Stimulated activated CD4-positive, alpha-beta T cell treated with anti-CD3 and anti-CD28 coated beads, Interleukin-1b, Interleukin-23, amount 100 ng/mL, for 4 hours (primary cell): ENCODE measurements at places on chromosomes 5 and 9.

GRCh38 chr5:66209350-66209749, 65.2 kb downstream of the SREK1 start:
- no peak for DNase-seq

DNA sequence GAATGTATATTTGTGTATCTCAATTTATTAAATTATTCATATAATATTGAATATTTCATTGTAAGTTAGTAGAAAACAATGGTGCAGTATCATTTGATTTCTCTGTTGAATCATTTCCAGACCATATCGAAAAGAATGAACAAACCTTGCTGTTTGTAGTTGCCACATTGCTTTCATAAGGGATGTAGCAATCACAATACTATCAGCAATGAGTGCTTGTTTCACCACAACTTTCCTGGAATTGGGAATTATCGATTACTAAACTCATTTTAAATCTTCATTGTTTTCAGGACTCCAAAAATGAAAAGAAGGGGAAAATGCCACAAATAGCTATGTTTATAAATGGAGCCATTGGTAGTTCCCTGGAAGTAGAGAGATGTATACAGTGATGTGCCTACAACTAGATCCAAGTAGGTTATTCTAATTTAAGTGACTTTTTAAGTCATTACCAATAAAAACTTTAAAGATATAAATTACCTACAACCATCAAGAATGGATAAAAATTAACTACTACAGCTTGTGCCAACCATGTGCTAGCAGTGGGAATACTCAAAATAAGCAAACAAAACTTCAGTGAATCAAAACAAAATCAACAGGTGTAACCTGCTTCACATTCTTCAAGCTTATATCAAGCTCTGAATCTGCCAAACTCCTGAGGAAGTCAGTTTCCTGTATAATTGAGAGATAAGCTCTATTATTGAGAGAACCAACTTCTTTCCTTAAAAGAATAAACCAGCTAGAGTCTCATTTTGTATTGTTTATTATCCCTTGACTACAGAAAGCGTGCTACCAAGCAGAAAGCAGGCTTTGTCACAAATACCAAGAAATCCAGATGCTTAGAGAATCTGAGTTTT, 358.6 kb downstream of the ADGRV1 start:
- no peak for DNase-seq

DNA sequence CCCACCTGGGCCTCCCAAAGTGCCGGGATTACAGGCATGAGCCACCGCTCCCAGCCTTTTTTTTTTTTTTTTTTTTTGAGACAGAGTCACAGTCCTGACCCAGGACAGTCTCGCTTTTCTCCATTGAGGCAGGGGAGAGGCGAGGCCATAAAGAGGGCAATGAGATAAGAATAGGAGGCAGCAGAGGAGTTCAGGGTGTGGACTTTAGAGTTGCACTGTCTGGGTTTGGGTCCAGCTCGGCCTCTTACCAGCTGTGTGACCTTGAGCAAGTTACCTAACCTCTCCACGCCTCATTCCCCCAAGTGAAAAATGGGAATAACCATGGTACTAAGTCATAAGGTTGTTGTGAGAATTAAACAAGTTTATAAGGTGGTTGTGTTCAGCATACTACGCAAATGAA, 24.6 kb upstream of the ANKH start:
- no peak for DNase-seq

DNA sequence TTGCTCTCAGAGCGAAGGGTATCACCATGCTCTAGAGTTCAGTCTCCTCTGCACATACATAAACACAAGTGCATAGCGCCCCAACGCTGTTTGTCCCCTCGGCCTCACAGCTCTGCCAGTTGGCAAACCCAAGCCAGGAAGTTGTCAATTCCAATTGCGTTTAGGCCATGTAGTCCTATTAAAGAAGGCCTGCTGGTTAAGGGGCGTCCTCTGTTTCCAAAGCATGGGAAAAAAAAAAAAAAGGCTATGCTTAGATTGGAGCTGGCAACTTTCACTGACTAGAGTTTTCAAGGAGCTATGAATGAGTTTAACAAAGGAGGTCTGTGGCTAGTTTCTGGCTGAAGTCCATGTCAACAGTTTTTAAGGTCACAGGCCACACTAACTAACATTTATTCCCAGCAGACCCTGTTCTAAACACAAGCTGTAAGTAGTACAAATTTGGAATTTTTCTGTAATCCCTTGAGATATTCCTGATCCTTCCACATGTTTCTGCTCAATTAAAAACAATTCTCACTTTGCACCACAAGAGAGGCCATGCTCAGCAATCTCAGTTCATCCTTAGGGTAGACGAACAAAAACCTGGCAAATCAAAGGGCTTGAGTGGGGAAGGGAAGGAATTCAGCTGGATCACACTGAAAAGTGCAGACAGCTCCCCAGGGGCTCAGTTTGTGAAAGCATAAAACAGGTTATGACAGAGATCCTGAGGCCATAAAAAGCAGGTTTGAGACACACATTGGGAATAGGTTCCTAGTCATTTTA, 187.7 kb downstream of the DENND1A start:
- DNase-seq: no peak

- DNase-seq: no peak
Measured at GRCh38 chr5:40653221-40654022, 26.3 kb upstream of the PTGER4 start.

DNA sequence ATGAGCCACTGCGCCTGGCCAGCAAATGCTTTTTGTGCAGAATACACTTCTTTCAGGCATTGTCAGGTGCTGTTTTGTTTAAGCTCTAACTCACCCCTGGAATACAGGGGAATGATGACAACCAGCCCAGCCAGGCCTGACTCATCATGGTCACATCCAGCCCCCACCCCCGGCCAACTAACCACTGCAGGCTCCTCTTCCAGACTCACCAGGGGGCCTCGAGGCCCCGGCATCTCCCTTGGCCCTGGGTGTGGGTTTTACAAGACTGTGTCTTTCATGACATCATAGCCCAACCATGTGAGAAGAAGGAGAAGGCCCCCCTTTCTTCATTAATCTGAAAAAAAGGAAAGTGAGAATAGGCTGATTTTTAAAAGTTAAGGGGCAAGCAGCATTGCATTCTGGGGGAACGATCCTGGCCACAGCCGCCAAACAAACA, 35.5 kb downstream of the OLFML2A start:
- no peak for DNase-seq

DNA sequence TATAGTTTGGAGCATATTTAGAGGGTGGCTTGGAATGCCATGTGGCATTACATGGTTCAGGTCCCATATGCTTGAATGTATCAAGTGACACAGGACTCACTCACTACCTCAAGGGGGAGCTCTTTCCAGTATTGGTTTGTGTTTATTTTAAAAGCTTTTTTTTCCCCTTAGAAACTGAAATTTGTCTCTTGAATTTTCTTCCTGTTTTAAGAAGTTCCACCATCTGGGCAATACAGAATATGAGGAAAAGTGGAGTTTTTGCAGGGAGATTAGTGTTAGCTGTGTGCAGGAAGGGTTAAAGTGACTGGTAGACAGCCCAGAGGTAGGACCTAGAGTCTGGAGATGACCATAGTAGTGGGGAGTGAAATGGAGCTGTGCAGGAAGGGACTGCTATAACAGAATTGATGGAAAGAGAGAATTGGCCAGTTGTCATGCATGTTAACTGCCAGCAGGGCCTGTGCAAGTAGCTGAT, 36.6 kb downstream of the CTNNA1 start:
- DNase-seq: no peak

- DNase-seq: peak; percentile 29
Measured at GRCh38 chr5:157303667-157304327, 37.9 kb downstream of the CYFIP2 start.

DNA sequence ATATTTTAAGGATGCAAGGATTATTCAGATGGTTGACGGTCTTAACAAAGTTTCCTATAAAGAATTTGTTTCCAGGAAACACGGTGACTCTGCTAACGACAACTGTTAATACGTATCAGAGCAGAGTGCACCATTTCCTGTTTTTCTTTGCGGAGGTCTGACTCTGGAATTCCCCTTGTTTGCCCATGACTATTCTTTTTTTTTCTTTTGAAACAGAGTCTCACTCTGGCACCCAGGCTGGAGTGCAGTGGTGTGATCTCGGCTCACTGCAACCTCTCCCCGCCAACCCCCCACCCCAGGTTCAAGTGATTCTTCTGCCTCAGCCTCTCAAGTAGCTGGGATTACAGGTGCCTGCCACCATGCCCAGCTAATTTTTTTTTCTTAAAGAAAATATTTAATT, 115.9 kb downstream of the CDC42SE2 start:
- DNase-seq: peak; percentile 64

GRCh38 chr5:88251048-88251711, 17.5 kb downstream of the TMEM161B start:
- DNase-seq: no peak
